Stimulated activated CD8-positive, alpha-beta memory T cell treated with anti-CD3 and anti-CD28 coated beads, Interleukin-4, amount 100 ng/mL, for 48 hours (primary cell): ENCODE measurements at places on chromosomes 12 and 14.

DNA sequence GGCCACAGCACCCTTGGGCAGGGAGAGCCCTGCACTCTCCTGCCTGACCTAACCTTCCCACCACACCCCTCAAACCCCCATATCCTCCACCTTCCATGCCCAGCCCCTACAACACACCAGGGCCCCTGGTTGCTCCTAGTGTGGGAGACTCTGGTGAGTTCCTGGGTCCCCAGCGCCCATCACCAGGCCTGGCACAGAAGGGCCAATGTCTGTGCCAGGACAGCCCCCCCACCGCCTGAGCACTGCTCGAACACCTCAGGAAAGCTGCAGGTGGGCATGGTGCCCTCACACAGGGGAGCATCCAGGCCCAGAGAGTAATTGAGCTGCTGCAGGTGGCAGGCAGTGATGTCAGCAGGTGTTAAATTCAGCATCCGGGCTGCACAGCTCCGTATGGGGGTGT, 15.2 kb downstream of the ADCY6 start:
- no peak for DNase-seq

GRCh38 chr14:34122081-34122480, 171.2 kb upstream of the EGLN3 start:
- DNase-seq, result no peak

DNA sequence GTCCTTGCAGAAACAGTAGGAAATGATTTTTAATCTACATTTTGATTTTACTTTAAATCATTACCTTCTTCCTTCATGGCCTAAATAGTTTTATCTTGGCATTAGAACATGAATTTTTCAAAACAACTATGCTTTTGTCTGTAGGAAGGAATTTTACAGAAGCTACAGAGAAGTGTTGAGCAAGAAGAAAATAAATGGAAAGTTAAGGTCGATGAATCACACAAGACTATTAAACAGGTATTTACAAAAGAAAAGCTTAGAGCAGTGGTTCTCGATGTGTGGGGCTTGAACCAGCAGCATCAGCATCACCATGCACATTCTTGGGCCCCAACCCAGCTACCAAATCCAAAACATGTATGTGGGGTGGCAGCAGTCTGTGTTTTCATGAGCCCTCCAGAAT, 91.6 kb downstream of the KTN1 start:
- DNase-seq, result no peak

DNA sequence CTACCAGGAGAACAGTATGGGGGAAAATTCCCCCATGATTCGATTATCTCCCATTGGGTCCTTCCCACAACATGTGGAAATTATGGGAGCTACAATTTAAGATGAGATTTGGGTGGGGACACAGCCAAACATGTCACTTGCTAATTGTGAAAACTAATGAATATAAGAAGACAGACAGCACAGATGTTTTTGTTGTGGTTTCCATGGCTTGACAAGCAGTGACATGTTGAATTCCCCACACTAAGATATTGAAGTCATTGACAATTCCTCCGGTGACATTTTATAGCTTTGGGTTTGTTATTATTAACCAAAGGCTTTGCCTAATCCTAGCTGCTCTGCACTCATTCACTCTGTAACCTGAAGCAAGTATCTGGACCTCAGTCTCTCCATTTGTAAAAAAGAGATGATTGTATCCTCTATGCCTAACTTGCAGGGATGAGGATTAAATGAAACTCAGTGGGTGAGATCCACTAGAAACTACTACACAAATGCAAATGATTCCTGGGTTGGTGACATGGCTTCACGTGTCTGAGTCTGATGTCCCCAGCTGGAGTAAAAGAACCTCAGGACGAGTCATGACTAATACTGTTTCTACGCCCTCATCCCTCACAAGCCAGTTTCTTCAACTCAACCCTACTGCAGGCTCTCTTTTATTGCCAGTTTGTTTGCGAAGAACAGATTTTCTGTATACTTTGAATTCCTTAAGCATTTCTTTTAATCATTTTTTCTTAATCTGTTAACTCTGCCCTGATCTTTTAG, 71.6 kb downstream of the ASCL1 start:
- DNase-seq, result no peak

DNA sequence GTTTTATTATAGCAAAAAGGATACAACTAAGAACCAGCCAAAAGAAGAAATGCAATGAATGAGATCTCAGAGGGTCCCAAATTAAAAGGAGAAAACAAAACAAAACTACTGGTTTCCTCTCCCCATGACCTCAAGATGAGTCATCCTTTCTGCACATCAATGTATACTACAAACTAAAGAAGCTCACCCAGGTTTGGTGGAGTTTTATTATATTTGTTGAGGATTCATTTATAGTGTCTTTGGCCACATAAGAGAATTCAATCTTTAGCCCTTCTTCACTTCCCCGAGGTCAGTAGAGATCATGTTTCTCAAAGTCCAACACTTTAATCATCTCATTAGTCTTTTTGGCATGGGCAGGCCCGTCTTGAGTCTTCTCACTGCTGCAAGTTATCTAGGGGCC, 210.6 kb downstream of the SLC6A15 start:
- DNase-seq, result no peak

DNA sequence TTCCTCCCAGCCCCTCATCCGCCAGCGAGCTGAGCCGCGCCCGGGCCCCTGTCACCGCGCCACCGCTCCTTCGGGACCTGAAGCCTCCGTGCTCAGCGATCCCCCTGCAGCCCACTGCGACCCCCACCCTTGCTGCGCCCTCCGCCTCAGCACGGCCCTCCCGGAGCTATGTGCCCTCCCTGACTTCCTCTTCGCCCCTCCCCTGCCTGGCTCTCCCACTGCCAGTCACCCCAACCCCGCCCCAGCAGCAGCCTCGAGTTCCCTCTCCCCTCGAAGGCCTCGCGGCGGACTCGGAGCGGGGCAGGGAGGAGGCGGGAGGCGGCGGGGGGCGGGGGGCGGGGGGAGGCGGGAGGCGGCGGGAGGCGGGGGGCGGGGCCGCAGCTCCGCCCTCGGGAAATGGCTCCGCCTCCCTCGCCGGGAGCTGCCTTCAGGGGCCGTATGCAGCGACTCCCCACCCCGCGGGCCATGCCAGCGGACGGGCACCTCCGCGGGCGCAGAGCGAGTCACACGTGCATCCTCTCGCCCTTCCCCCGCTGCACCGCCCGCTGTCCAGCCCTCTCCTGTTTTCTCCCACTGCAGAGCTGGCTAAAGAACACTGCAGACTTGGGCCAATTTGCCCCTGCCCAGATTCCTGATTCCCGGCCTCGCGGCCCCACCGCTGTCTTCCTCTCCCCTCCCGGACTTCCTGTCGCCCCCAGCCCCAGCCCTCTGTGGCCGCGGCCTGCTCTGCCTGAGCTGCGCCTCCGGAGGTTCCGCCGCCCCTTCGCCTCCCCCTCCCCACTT, 29.1 kb upstream of the ADIPOR2 start:
- peak; percentile 87 for DNase-seq

GRCh38 chr12:92968176-92968813, 39.2 kb upstream of the EEA1 start:
- DNase-seq, result no peak
